ENCODE measurements at places on chromosomes 11 and 22.

DNA sequence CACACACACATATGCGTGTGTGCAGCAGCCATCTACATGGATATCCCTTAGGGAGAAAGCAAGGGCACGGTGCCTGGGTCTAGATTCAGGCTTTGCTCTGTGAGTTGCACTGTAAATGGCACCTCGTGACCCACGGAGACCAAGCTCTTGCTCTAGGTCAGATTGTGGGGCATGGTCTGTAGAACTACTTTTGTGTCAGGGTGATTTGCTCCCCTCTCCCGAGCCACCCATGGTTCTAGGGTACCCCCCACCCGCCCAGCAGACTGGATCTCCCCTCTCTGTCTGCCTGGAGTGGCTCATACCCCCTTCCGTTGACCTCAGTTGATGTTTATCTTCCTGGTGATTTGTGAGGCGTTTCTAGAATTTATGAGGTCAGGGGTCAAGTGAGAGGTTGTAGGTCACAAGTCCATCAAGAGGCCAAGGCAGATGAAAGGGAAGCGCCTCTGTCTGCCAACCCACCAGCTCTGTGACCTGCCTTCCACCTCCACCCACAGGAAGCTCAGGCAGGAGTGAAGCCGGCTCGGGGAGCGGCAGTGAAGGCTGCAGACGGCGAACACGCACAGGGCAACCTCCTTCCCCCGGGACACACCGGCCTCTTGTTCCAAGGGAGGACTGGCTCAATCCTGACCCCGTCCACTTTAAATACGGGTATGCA, 76.2 kb upstream of the TTLL12 start:
- peak; percentile 41 for DNase-seq

DNA sequence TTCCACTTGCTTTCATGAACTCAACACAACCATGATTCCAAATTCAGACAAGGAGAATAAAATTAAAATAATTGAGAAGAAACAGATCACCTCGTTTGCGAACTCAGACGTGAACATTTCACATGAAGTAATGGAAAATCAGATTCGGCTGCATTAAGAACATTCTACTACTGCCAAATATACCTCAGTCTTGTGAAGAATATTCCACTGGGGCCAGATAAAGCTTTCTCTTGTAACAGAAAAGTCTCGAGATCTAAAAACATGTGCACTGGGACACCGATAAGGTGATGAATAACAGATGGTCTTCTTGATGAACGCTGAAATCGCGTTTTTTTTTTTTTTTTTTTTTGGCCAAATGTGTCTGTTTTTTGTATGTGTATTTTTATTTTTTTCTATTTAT, 761.1 kb downstream of the BRD1 start:
- DNase-seq, result no peak

DNA sequence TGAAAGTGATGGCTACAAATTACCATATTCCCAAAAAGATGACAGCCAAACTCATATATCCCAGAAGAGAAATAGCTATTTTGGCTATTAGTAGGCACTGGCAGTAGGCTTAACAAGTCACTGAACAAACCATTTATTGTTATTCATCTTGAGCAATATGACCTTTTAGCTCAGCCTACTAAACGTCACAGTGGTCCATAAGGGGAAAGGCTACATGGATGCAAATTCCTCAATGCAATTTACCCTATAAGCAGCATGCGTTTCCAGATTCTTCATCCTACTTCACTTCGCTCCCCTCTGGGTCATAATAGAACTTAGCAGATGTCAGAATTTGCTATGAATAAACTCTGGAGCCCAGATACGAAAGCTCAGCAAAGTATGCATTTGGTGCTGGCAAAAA, 114.0 kb downstream of the SIK3 start:
- DNase-seq, result no peak

DNA sequence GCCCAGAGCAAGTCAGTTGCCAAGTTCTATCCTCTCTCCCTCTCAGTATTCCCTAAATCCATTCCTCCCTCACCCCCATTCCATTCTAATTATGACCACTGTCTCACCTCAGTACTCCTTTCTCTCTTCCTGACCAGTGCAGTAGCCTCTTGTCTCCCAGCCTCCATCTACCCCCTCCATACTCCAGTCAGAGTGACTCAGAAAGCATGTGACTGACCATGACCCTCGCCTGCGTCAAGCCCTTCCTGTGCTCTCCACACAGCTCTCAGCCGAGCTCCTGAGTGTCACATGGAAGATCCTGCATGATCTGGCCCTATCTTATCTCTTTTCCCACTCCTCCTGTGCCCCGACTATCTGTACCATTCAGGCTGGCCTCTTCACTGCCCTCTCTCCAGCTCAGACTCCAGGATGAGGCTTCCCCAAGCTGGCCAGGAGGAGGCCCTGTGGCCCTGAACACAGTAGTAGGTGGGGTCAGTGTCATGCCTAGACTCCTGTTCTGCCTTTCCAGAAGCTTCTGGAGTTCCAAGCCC, 42.6 kb downstream of the NEU3 start:
- no peak for DNase-seq

- no peak for DNase-seq
Observed at GRCh38 chr11:101442171-101442570, 141.6 kb downstream of the TRPC6 start.

GRCh38 chr11:18243783-18244362, 4.6 kb downstream of the SAA2 start:
- peak; percentile 51 for DNase-seq

DNA sequence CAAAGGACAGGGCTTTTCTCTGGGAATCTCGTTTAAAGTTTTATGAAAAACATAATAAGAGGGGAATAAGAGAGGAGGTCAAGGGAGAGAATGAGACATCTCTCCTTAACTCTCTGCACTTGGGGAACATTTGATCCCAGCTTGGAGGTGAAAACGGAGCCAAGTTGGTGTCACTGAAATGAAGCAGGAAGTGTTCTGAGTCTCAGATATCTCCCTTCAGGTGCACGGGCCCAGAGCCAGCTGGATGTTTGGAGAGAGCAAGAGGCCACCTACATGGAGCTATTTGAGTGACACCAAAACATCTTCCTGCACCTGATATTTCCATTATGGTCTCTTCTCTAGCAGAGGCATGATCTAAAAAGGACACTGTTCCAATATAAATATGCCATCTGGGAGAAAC, 85.7 kb downstream of the BLID start:
- no peak for DNase-seq

- DNase-seq, result no peak
Observed at GRCh38 chr11:79973721-79974617, 533.1 kb upstream of the TENM4 start.

DNA sequence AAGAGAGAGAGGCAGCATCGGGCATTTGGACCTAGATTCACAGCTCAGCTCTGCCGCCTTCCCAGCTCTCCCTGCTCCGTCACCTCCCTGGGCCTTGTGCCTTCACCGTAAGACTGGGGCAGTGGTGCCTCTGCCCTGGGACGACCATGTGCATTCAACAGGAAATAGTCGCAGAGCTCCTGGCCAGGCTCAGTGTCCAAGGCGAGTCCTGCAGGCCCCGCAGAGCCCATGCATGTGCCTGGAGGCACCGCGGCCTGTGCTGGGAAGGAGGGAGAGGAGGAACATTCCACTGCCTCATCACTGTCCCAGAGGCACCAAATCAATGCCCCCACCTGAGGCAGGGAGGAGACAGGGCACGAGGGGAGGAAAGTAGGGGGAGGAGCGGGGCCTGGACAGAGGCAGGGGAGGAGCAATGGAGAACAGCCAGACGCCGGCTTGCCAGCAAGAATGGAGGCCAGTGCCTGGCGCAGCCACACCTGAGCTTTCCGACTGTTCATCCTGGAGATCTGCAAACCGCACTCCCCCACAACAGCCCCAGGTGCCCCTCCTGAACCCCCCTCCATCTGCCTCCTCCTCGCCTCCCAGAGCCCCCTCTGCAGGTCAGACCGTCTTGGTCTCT, 74.4 kb upstream of the PRR5 start:
- DNase-seq, result no peak

DNA sequence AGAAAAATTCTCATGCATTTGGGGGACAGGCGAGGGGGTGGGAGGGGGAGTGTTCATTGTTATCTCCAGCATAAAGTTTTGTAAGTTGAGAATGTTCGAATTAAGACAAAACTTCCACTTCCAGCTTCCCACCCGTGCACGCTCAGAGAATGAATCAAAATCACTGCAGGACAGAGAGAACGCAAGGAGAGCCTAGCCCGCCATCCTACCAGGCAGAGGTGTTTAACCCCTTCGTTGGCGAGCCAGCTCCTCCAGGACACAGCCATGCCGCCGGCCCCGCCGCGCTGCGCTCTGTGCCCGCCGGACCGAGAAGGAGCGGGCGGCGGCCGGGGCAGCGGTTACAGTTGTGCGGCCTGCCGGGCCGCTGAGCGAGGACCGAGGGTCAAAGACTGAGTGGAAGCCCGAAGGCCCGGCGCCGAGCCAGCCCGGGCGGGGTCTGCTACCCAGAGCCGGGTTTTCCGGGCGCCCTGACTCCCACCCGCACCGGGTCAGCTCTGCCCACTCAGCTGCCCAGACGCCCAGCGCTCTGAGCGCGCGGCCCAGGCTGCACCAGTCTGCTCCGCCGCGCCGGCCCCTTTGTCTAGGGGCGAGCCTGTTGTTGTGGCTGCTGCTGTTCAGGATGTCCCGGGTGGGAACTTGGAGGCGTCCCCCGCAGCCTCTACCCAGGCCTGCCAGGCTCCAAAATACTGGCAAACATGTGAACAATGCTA, at the start of gene NOX4:
NOX4 (minus strand) TSS at position 395 of the 710 bp plus-strand sequence; CDS start at position 266, 129 bp downstream.
- DNase-seq, result no peak

DNA sequence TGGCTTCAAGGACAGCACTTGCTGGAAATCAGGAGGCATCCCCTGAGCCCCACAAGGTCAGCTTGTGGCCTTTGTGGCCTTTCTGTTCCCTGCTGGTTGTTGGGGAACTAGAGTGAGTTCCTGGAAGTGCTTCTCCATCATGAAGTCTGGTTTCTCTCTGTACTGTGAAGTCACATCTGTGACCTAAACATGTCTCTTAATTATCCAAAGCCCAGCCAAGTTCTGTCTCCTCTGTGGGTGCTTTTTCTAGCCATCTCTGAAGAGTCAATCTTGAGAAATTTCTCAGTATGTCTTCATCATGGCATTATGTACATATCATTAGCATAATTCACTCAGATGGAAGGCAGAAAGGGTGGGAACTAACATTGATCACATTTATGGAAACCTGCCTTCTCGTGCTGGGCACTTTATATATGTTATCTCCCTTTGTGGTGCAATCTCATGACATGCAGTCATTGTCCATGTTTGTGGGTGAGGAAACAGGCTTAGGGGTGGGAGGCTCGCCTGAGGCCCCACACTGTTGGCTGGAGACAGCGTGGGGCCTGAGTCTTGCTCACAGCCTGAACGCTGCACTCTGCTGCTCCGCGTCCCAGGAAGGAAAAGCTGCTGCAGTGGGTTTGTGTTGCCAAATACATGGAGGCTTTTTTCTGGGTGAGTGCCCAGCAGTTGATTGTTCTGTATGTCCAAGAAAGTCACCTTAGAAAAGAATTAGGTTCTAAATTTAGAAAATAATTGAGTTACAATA, 24.6 kb downstream of the IGHMBP2 start:
- DNase-seq, result no peak

DNA sequence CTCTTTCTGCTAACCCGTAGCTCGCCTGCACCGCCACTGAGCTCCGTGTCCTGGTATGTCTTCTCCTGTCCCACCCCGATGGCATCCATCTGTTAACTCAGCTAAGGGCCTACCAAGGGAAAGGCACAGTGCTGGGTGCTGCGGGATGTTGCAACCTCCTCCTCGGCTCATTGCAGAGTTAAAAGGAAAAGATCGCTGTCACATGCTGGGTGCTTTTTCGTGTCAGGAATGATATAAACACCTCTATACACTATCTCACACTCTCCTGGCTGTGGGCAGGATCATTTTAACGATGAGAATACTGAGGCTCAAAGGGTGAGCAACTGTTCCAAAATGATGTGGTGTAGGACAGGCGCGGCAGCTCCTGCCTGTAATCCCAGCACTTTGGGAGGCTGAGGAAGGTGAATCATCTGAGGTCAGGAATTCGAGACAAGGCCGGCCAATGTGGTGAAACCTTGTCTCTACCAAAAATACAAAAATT, 10.1 kb downstream of the TXN2 start:
- no peak for DNase-seq

DNA sequence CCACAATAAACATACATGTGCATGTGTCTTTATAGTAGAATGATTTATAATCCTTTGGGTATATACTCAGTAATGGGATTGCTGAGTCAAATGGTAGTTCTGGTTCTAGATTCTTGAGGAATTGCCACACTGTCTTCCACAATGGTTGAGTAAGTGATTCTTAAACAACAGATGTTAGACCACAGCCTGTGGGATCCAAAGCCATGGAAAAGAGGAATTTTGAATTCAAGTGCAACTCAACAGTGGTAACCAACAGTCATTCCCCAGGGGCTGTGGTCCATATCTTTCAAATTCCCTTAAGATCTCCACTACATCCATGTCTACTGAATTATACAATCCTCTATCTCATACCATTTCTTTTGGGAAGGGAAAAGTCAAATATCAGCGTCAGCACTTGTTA, 321.5 kb downstream of the LARGE1 start:
- no peak for DNase-seq

DNA sequence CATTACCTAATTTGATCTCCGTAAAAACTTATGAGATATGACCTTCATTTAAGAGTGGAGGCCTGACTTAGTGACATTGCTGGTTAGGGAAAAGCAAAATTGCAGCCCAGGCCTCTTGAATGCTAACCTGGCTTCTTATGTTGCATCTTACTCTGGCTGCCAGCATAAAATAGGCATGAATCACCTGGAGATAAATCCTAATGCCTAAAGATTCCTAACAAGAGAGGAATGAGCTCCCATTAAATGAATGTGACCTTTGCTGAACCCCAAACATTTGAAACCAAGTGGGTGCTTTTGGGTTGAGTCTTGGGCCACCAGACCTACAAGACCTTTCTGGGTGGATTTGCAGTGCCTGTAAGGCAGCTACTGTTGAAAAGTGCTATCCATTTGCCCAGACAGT, 1145.6 kb upstream of the TENM4 start:
- DNase-seq, result no peak

- no peak for DNase-seq
Observed at GRCh38 chr22:19715188-19715930, 1.1 kb downstream of the SEPTIN5 start.

- no peak for DNase-seq
Observed at GRCh38 chr22:22397292-22397870, 111.2 kb downstream of the ZNF280B start.

DNA sequence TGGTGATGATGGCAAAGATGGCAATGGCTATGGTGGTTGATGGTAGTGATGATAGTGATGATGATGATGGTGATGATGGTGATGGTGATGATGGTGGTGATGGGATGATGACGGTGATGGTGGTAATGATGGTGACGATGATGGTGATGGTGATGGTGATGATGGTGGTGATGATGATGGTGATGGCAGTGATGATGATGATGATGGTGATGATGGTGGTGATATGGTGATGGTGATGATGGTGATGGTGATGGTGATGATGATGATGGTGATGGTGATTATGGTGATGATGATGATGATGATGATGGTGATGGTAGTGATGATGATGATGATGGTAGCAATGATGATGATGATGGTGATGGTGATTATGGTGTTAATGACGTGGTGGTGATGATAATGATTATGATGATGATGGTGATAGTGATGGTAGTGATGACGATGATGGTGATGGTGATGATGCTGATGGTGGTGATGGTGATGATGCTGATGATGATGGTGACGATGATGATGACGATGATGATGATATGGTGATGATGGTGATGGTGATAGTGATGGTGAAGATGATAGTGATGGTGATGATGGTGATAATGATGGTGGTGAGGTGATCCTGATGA, 232.1 kb downstream of the BRD1 start:
- DNase-seq, result no peak

Data from activated CD4-positive, CD25-positive, alpha-beta regulatory T cell treated with anti-CD3 and anti-CD28 coated beads, Interleukin-2, amount 50 U/mL, for 72 hours (primary cell).